ENCODE measurements at places on chromosomes 13 and 19. TPM values are rescaled to one million over a fixed set of nuclear protein-coding genes. Genes with fewer than 3 reads are reported as not detected.

C5AR2 gene
- total RNA-seq: 0.29 TPM

DNA sequence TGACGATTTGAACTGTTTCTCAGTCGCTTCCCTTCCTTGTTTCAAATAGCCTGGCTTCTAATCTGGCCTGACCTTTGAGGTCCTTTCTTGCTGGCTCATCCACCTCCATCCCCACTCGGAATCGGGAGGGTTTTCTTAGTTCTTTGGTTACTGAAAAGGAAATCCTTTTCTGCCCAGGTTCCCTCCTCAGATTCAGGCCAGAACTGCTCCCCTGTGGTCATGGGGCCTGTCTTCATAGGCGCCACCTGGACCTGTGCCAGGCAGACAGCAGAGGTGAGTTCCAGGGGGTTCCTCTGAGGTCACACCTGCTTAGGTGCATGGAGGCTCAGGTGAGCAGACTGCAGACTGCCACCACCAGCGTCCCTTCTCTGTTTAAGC, 62.4 kb downstream of the AKAP11 start:
- no peak for DNase-seq

DNA sequence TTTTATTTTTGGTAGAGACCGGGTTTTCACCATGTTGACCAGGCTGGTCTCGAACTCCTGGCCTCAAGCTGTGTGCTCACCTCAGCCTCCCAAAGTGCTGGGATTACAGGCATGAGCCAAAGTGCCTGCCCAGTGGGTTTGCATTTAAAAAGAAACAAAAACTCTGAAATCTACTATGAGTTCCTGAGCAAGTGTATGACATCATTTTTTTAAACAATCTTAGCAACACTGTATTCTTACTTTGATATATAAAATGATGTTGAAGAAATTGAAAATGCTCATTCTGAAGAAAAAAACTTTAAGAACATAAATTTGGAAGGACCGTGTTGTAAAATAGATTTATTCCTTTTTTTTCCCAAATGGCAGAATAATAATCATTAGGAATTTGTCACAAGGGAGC, 1199.7 kb downstream of the DIAPH3 start:
- DNase-seq: no peak

- no peak for DNase-seq
Observed at GRCh38 chr13:46378411-46378810, 8.6 kb downstream of the RUBCNL start.

DNA sequence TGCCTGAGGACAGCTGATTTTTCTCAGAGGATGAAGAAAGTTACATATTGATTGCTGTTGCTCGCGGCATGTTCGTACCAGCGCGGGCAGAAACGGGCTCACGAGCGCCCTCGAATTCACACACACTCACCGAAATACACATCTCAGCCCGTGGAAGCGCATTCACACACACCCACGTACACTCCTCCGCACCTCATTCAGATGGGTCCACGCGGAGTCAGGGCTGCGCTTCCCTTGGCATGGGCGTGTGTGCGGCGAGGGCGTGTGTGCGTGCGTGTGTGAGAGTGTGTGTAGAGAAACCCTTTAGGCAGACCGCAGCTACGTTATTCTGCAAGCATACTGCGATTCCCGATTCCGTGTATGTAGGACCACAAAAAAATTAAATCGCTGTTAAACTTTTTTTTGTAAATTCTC, 2.1 kb upstream of the PCDH17 start:
- DNase-seq: no peak

DNA sequence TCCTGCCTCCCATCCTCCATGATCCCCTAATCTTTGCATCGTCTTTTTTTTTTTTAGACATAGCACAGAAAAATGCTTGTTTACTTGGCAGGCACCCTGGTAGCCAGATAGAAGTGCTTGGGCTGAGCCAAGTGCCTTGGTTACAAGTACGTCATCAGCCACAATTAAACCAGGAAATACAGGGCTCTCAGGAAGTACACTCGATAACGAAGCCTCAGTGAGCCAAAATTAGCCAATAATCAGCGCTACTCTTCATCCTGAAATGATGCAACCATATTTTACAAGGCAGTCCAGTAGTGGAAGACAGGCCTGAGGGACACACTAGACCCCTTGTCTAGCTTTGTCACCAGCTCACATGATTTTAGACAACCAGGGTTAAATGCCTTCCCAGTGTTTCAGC, 194.0 kb upstream of the NBEA start:
- DNase-seq: no peak

GRCh38 chr19:48428670-48429069, 17.1 kb upstream of the GRWD1 start:
- DNase-seq: no peak

DNA sequence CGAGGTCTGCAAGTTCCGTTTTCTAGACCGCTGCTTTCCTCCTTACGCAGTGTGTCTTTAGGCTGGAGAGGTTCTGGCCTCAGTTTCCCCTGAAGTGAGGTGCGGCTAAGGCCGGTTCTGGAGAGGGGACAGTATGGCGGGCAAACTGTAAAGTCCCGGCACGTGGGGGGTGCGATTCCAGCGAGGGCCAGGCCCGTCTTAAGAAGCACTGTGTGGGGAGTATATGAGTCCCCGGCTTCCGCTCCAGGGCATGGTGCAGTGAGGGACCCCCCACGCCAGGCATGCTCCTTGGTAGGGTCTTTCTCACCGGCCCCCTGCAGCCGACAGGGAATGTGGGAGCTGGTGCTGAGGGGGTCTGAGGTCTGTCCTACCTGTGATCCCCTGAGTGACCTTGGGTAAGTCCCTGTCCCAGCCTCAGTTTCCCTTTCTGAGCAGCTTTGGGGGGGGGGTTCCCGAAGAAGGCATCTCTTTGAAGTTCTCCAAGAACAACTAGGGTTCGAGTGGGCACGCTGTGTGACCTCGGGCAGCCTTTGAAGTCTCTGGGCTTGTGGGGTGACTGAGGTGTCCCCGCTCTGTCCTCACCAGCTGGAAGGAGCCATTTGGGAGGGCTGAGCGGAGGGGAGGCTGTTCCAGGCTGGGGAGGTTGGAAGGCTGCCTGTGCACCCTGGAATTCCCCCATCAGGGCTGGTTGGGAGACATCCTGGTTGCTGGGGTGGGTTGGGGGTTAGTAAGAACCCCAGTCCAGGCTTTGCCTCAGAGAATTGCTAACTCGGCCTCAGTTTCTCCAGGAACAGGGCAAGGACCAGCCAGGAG, 1.5 kb downstream of the NFIC start:
- no peak for DNase-seq

All from naive thymus-derived CD8-positive, alpha-beta T cell (primary cell).